Mucosa of descending colon (tissue), 3 donors: ENCODE measurements at places on chromosomes 7 and 10. TPM values are rescaled to one million over a fixed set of nuclear protein-coding genes. Genes with fewer than 3 reads are reported as not detected.

The VSTM4 gene
- 2.2 TPM for total RNA-seq

- no peak for DNase-seq
Measured at GRCh38 chr7:64035388-64035787, 9.8 kb upstream of the ZNF727 start.

- DNase-seq, result peak; percentile 10
Measured at GRCh38 chr10:70917635-70918034, 29.3 kb upstream of the PCBD1 start.

DNA sequence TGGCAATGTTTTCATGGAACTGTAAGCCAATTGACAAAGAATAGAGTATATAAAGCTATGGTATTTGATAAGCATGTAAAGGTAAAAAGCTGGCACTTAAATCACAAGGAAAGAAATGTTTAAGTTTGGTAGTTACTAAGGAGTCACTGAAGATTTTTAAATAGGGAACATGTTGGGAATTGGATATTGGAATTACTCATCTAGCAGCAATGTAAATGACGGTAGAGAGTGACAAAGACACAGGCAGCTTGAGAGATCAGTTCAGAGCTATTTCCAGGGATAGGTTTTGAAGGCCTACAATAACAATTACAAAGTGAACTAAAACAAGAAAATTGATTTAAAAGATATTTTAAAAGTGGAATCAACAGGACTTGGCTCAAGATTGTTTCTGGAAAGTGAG, 36.8 kb downstream of the SP8 start:
- no peak for DNase-seq
